ENCODE measurements at places on chromosomes 11 and 22. TPM values are rescaled to one million over a fixed set of nuclear protein-coding genes. Genes with fewer than 3 reads are reported as not detected.

The WT1 gene
- 3.0 TPM for total RNA-seq

The BBOX1 gene
- total RNA-seq: not detected

The ZNF202 gene
- total RNA-seq: 7.1 TPM

The TENM4 gene
- 1.5 TPM for total RNA-seq

The LDLRAD3 gene
- total RNA-seq: 3.5 TPM

The IGLL1 gene
- not detected for total RNA-seq

The LRRN4CL gene
- 3.3 TPM for total RNA-seq

The CASP5 gene
- total RNA-seq: not detected

GRCh38 chr22:22431271-22432220 lies 77.0 kb downstream of the ZNF280B start:
- peak; percentile 38 for DNase-seq

DNA sequence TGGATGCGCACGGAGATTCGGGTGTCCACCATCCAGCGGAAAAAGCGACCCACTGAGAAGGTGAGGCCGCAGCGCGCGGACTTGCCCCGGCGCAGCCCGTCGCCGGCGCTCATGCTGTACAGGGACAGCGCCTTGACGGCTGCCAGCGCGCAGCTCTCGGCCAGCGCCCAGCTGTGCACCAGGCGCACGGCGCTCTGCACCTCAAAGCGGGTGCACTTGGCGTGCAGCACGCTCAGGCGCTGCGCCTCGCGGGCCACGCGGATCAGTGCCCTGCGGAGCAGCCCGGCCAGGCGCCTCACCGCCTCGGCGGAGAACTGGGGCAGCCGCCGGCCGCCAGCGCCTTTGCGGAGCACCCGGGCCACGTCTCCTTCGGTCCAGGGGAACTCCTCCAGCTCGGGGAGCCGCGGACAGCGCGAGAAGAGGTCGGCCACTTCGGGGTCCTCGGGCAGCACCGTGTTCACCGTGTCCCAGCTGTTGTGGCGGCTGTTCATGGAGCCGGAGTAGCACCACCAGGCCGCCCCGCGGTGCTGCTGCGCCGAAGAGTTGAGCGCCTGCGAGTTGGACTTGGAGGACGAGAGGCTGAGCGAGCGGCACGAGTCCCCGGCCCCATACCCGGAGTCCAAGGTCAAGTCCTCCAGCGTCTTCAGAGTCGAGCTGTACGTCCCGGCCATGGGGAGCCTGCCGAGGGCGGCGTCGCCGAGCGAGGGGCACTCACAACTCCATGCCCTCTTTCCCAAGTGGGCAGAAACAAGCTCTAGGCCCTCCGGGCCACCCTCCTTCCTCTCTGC lies 703 bp downstream of the ABTB2 start:
- DNase-seq: peak; percentile 84

DNA sequence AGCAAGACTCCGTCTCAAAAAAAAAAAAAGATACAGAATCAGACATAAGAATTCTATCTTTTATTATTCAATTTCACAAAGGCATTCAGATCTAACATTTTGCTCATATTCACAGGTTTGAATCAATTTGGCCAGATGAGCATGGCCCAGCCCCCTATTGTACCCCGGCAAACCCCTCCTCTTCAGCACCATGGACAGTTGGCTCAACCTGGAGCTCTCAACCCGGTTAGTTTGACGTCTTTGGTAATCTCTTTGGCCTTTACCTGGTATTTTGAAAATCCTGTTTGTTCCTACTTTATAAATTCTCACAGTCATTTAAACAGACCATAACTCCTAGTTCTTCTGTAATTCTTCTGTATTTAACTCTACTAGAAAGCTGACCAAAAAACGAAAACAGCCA lies 55.3 kb downstream of the EP300 start:
- no peak for DNase-seq

- DNase-seq: no peak
Observed at GRCh38 chr11:64484191-64485022, 106.6 kb upstream of the SLC22A12 start.

- no peak for DNase-seq
Observed at GRCh38 chr11:76768909-76769560, 14.1 kb upstream of the TSKU start.

DNA sequence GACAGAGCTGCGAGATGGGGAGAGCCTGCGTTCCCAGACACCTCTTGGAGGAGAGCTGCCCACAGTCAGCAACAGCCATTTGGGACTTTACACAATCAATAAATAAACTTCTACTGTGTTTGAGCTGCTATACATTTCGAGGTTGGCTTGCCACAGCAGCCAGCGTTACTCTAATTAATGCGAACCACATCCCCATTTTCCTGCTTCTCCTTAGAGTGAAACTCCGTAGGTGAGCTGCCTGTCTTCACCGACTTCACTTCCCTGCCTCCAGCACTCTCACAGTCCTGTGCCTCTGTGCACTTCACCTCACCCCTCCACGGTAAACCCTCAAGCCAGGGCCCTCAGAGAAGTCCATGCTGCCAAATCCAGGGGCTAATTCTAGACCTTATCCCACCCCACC lies 5.9 kb upstream of the SLC22A12 start:
- DNase-seq: no peak

DNA sequence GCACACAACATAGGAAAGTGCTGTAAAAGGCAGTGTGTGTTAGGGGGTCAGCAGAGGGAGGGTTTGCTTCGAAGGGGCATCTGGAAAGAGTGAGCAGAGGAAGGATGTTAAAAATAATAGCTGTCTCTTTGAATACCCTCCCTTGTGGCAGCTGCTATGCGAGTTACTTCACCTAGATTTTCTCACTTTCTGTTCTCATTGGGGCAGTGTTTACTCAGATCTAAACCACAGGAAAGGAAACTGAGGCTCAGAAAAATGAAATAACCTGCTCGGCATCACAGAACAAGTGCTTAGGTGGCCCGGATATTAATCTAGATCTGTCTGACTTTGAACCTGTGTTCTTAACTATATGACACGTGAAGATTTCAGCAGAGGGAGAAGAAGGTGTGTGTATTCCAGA lies 125.3 kb downstream of the C11orf91 start:
- no peak for DNase-seq

GRCh38 chr22:29621761-29622526 lies 18.5 kb downstream of the NF2 start:
- DNase-seq: no peak

DNA sequence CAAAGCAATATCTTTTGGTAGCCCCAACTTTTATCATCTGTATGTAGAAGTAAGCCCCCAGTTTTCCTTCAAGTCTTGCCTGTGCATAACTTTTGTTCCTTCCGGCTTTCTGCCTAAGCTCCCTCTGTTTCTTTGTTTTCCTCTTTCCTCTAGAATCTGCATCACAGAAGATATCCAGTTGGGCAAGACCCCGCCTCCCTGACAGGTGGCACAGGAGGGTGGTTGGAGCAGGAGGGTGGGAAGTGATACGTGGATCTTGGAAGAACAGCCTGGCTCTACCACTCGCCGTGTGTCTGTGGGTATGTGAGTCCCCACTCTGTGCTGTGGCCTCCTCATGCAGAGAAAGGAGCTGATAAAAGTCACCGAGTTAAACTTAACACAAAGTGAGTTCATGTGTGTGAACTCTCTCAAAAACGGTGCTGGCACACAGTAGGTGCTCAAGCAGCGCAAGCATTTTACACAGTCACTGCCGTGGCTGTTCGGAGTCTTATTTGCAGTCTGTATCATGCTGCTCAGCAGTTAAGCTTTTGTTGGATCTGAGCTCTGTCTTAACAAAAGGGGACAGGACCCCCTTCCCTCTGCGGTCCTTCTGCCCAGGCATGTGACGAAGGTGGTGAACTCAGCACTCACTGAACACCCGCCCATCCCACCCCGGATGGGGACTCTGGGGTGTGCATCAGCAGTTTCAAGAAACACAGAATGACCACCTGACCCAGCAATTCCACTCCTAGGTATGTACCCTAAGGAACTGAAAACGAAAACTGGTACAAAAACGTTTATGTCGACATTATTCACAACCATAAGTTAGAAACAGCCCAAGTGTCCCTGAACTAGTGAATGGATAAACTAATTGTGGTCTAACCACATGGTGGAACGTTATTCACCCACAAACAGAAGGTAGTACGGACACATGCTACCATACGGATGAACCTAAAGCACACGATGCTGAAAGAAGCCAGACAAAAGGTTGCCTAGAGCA lies 249.1 kb downstream of the CTTN start:
- no peak for DNase-seq

GRCh38 chr22:17597217-17597616 lies 31.3 kb downstream of the ATP6V1E1 start:
- DNase-seq: no peak

GRCh38 chr11:94823102-94823732 lies 55.1 kb downstream of the AMOTL1 start:
- DNase-seq: peak; percentile 28

DNA sequence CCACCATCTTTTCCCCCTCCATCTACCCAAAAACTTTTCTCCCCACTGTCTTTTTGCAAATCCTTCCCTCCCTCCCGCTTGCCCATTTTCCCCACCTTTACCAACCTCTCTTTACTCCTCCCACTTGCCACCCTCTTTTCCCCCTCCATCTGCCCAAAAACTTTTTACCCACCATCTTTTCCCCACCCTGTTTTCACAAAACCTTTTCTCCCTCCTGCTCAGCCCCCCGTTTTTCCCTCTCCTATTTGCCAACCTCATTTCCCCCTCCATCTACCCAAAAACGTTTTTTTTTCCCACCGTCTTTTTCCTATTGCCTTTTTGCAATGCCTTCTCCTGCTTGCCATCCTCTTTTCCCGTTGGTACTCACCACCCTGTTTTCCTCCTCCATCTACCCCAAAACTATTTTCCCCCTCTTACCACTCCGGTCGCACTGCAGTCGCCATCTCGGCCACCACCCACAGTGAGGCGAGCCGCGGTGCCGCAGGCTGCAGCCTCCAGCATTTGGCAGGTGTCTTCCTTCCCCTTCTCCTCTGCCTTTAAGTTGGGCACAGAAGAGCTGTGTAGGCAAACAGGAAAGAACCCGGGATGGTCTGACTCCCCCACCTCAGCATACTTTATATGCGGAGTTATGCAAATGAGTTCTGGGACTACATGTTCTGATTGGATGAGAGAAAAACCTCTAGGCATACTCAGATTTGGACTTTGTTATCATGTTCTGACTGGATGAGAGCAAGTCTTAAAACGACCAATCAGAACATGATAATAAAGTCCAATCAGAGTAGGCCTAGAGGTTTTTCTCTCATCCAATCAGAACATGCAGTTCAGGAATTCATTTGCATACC lies 121.2 kb upstream of the VPREB1 start:
- DNase-seq: no peak

- DNase-seq: no peak
Observed at GRCh38 chr11:126722956-126723664, 277.5 kb downstream of the KIRREL3 start.

DNA sequence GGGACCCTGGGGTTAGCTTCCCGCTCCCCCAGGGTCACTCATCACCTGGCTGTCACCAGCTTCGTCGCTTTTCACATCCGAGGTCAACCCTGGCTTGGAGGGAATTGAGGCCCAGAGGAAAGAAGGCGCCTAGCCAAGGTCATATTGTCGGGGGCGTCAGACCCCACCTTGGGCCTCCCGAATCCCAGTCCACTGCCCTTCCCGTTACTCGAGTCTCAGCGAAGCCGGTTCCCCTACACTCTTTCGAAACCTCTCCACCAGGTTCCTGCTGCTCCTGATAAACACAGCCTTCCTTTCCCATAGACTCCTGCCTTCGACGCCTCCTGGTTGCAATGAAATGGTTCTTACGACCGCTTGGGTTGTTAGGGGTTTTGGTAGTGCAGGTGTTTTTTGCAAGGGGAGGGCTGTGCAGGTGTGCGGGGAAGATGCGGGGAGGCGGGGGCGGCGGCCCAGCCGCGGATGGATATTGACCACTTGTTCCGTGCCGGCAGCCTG lies 642 bp downstream of the NAA40 start:
- no peak for DNase-seq

- DNase-seq: no peak
Observed at GRCh38 chr11:110833033-110833484, 120.8 kb upstream of the ARHGAP20 start.

DNA sequence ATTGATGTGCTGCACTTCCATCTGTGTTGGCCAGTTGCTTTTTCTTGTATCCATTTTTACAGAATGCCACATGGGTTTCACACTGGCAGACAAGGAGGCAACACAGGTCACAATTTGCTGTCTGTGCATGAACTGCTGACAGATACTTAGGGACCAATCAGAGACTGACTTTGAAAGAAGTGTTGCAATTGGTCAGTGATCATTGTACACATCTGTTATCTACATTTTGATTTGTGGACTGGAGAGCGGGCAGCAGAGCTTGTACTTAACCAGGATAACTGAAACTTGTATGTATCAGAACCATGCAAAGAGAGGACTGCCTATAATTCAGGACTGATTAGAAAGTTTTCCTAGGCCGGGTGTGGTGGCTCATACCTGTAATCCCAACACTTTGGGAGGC lies 21.8 kb downstream of the PRR5 start:
- DNase-seq: no peak

GRCh38 chr11:6022956-6023355 lies 7.6 kb downstream of the OR56A1 start:
- DNase-seq: no peak

DNA sequence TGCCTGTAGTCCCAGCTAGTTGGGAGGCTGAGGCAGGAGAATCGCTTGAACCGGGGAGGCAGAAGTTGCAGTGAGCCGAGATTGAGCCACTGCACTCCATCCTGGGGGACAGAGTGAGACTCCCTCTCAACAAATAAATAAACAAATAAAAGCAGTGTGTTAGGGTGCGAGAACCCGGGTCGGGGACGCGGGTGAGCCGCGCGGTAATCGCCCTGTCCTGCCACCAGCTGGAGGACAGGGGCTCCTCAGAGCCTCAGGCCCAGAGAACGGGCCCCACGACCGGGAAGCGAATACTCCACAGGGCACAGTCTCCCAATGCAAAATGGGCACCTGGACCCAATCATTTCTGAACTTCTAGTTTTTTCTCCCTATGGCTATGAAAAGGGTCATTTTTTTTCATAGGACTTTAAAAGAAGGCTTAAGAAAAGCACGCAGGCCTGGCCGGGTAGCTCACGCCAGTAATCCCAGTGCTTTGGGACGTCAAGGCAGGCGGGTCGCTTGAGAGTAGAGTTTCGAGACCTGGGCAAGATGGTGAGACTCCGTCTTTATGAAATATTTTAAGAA lies 744 bp upstream of the MCM5 start:
- no peak for DNase-seq

- no peak for DNase-seq
Observed at GRCh38 chr11:86508604-86509587, 134.2 kb downstream of the CCDC81 start.

- no peak for DNase-seq
Observed at GRCh38 chr22:22452211-22452610, 56.3 kb downstream of the ZNF280B start.

DNA sequence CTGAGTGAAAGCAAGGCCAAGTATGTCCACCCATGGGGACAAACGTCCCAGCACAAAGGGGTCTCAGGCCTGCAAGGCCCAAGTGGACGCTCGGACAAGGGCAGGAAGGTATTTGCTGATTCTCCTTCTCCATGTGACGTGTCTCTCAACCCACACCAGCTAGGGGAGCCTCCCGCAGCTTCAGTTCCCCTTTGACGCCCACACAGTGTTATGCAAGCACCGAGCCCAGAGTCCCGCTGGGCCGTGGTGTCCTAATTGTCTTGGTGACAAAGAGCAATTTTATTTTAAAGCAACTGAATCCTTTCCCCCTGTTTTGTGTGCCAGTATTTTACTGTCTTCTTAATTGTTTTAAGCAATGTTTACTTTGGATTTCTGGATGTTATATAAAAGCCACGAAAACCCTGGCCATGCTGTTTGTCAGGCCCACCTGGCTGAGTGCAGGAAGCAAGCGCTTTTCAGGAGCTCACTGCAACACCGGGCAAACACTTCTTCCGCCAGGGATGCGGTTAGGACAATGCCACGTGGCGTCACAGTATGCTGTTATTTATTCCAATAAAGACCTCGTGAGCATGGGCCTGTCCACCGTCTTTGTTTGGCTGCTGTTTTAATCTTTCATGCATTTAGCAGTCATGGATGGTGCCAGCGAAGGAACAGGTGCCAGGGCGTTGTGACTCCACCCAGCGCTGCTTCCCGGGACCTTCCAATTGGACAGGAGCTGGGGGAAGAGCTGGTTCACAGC lies 8.2 kb upstream of the PARVG start:
- peak; percentile 86 for DNase-seq

Data from right cardiac atrium (tissue), 5 donors.